Stimulated activated memory B cell treated with anti-CD40 and anti-IgM and Interleukin-4, amounts not matched to agents 10 μg/mL and 1 μg/mL and 100 μg/mL, for 72 hours (primary cell): ENCODE measurements at places on chromosomes 1 and 21.

DNA sequence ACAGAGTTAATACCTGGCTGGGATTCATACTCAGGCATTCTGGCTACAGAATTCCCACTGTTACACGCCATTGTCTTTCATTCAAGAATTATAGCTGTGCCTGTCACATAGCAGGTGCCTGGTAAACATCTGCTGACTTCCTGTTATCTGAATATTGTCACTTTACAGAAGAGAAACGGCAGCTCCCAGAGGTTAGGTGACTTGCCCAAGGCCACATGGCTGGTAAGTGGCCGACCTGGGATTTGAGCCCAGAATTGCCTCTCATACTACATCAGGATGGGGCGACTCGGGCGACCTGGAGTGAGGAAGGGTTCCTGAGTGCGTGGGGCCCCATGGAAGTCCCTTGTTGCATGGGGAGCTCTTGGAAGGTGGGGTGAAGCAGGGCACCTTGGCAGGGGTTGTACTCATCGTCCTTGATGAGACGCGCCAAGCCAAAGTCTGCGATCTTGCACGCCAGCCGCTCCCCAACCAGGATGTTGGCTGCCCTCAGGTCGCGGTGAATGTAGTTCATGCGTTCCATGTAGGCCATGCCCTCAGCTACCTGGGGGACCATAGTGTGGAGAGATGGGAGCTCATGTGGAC is 10.2 kb upstream of the AHDC1 start:
- no peak for ATAC-seq

DNA sequence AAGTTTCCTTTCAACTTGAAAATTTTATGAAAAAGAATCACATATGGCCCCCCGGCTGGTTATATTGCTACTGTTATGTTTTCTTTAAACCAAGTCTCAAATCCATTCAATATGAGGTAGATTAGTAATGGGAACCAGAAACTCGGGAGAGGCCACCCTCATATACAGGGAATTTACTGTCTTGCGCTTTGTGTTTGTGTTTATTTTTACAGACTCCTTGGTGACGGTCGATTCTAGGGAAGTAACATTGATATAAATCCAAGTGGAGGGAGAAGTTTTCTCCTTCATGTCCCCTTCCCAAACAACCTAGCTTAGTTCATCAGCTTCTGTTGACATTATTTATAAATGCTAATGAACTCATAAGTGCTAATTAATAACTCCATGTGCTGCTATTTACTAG is 163.5 kb upstream of the LMO4 start:
- no peak for ATAC-seq

DNA sequence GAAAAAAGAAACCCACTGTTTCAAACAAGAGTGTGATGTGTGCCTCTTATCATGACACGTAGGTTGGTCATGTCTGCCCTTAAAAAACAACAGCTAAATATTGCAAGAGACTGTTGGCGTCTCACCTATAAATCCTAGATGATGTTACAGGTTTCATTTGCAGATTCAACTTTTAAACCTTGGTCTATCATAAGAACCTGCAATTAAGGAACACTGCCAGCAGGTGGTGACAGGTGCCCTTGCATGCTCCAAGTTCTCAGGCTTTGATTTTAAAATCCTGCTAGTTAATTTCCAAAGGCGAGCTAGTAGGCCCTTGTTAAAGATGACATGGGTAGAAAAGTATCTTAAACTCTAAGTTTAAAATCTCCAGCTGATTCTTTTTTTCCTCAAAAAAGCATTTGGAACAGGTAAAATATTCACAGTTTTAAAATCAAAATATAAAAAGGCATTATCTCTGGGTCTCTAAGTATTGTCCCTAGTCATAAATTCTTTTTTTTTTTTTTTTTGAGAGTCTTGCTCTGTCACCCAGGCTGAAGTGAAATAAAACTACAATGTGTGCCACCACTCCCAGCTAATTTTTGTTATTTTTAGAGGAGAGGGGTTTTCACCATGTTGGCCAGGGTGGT is 39.1 kb downstream of the CLSTN1 start:
- ATAC-seq = no peak

DNA sequence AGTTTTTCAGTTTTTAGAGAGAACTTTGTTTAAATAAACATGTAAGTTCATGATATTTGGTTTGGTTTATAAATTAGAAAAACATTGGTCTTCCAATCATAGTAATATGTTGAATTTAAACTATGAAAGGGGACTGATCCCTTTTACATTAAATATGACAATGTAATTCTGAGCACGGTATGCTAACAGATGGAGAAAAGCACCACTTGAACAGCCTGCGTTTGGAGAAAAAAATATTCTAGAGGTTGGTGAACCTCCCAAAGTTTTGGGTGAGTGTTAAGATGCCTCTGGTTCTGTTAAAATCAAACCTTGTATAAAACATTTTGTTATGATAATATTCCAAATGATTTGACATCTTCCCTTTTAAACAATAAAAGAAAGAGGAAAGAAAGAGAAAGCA is 123.9 kb downstream of the SDCCAG8 start:
- no peak for ATAC-seq

- ATAC-seq = no peak
Observed at GRCh38 chr1:215113776-215114153, 31.2 kb downstream of the KCNK2 start.

- no peak for ATAC-seq
Observed at GRCh38 chr1:29043274-29043965, 80.3 kb downstream of the TMEM200B start.

DNA sequence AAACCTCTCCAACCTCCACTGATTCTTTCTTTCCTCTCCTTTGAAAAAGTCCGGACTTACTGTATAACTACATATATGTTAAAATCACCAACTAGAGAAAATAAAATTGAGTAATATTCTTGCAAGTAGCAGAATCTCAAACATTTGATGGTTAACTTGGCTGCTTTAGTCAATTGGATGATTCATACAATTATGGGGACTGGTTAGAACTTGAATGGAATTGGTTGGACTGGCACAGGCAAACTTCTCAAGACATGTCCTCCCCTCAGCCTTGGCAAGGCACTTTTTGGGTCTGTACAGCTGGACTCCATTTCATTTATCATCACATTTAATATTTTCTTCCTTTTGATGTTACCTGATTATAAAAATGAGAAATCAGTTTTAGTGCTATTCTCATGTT is 6.5 kb downstream of the WLS start:
- ATAC-seq = no peak

DNA sequence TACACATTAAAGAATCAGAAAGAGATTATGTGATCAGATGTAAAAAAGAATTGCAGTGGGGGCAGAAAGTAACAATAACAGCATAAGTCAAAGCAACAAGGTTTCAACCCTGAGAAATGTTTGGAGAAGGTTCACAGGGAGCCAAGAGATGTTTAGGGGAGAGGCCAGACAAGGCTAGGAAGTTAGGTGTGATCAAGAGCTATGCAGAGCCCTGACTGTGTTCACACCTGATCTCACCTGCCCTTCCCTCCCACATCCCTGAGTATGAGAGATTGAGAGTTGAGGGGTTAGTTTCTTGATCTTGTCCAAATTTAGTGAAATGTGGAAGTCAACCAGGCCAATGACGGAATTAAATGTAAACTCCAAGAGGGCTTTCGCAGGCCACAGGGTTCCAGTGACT is 10.2 kb downstream of the PTPN14 start:
- ATAC-seq = no peak

DNA sequence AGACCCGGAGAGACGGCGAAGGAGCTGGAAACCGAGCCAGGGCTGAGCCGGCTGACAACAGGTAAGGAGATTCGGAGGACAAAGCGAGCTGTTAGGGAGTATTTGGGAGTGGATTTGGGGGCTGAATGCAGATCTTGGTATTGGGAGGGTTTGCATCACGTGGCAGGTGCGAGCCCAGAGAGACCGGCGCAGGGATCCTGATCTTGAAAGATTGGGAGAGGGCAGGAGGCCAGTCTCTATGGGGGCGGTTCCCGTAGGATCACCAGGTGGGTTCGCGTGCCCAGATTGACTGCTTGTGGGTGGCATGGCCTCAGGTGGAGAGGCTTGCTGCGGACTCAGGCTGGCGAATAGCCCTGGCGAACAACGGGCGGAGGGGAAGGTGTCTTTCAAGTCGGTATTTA is 204 bp downstream of the CIART start:
- no peak for ATAC-seq

DNA sequence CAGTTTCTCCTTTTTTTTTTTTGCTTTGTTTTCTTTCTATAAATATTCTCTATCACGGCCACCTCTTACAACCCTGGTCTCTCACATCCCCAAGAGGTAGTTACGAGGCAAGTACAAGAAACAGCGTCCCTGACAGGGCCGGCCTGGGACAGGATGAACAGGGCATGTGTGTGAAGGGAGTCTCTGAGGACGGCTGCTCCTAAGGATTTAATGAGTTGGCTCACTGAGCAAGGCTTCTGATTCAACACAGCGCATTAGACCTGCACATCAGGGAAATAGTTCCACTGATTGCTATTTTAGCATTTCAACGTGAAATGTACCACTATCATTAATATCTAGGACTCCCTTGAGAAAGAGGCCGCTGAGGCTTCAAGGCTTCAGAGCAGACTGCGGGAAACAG is 54.0 kb downstream of the NTPCR start:
- no peak for ATAC-seq

GRCh38 chr1:114892194-114892918 is 37.7 kb downstream of the SYCP1 start:
- peak; percentile 54 for ATAC-seq

- ATAC-seq = no peak
Observed at GRCh38 chr1:157407367-157407766, 144.9 kb downstream of the FCRL5 start.

DNA sequence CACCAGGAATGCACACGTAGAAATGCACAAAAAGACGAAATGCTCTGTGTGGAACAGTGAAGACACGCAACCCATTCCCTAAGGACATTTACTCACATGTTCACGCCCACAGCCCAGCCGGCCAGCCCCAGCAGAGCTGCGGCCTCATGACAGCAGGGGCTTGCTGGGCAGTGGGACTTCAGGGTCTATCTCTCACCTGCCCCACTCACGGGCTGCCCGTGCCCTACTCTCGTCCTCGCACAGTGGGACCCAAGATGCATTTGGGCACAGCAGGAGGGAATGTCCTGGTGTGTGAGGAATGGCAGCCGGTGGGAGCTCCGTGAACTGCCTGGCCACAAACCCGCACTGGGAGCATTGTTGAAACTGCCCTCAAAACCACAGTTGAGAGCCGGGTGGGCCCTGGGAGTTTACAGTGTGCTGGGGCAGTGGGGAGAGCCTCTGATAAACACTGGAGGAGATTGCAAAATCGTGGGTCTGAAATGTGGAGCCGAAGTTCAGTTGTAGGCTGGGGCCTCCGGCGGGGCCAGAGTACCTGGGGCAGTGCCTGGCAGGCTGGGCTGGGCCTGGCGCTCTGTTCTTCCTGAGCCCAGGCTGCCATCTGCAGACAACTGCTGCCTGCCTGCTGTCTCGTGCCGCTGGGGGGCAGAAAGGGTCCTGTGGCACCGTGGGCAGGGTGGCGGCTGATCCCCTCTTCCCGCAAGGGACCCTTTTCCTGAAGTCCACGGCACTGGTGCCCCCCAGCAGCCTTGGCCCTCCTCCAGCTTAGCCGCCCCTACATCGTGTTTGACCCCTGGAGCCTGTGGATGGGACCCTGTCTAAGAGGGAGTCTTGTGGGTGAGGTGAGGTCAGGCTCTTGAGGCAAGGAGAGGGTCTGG is 20.7 kb upstream of the POFUT2 start:
- peak; percentile 24 for ATAC-seq

DNA sequence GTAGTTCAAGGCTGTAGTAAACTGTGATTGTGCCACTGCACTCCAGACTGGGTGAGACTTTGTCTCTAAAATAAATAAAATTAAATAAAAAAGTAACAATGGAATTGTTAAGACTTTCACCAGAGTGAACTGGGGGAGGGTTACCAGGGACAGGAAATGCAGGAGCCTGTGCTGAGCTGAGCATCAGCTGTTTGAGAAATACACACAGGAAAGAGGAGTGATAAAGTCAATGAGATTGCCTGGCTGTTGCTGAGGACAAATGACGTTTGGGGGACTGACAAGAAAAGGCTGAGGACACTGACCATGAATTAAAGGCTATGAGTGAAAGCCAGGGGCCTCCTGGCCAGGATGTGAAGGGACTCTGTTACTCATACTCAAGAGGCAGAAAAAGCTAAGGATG is 226.3 kb downstream of the SETD4 start:
- no peak for ATAC-seq

DNA sequence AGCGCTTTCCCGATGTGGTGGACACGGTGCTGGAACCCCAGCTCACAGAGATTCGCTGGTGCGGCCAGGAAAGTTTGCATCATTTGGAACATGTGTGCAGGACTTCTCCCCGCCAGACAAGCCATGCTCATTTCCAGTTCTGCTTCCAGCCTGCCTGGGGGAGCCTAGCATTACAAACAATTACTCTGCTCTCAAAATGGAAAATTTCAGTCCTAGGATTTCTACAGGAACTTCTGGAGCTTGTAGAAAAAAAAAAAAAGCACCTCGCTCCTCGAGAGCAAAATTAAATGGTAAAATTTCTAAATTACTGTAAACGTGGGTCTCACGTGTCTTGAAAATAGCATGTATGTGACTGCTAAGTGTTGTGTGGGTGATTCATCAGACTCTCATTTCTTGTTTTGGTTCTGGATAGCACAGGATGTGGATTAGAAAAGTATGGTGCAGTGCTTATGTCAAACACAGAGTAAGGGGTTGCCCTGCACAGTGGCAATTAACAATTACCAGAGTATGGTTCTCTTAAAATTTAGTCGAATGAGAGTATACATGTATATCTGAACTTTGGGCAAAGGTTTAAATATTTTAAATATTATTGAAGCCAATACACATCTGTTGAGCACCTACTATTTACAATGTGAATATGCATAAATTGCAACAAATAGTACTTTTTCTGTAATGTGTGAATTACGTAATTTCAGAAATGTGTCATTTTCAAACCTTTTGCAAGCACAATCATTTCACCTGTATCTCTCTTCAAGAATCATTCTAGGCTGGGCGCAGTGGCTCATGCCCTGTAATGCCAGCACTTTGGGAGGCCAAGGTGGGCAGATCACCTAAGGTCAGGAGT is 61.8 kb upstream of the PTGFRN start:
- peak; percentile 62 for ATAC-seq

GRCh38 chr21:33690874-33691273 is 48.6 kb downstream of the ITSN1 start:
- ATAC-seq = no peak

DNA sequence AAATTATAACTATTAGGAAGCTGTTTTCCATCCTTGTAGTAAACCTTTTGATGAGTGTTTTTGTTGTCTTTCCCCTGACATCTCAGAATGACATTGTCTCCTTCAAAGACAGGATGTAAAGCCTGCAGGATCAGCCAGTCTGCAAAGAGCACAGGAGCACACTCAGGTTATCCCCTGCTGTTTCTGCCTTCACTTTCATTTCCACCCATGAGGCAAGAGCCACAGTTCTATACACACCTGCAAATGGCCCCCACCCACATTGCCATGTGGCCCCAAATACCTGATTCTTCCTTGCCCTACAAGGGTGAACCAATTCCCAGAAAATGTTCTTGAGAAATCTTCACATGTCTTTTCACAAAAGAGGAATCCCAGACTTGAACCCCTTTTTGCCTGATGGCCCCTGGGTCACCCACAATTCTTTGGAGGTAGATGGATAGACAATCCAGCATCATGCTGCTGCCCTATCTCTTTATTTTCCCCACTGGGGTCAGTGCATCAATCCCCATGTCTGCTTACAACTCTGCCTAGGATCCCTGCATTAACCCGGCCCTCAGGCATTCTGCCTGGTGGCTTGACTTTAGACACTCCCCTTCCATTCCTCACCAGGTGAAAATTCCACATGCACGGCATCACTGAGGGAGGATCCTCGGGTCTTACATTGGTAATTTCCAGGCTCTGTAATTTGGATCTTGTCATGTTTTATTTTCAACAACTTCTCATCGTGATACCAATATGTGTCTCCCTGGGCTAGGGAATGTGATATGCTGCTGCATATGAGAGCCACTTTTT is 2.6 kb downstream of the FCRL3 start:
- peak; percentile 64 for ATAC-seq
